ENCODE measurements at places on chromosomes 1 and 21.

DNA sequence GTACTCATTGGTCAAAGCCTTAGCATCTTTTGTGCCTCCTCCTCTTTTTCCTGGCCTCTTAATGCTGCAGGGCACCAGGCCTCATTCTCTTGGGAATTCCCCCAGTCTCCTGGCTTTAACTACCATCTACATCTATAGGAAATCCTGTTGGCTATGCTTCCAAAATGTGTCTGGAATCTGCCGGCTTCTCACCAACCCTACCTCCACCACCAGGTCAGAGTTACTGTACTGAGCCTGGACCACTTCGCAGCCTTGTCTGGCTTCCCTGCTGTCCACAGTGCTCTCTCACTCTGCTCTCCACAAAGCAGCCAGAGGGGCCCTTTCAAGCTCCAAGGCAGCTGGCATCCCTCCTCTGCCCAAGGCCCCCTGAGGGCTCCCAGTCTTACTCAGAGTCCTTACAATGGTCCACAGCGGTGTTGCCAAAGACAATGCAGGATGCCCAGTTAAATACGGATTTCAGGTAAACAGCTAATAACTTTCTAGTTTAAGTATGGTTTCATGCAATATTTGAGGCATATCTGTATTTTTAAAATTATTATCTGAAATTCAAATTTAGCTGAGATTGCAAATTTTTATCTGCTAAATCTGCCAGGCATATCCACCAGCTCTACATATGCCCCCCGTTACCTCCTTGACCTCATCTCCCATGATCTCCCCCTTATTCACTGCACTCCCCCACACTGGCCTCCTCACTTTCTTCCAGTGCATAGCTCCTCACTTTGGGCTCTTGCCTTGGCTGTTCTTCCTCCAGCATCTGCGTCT, 34.5 kb upstream of the FAM163A start:
- no peak for DNase-seq

DNA sequence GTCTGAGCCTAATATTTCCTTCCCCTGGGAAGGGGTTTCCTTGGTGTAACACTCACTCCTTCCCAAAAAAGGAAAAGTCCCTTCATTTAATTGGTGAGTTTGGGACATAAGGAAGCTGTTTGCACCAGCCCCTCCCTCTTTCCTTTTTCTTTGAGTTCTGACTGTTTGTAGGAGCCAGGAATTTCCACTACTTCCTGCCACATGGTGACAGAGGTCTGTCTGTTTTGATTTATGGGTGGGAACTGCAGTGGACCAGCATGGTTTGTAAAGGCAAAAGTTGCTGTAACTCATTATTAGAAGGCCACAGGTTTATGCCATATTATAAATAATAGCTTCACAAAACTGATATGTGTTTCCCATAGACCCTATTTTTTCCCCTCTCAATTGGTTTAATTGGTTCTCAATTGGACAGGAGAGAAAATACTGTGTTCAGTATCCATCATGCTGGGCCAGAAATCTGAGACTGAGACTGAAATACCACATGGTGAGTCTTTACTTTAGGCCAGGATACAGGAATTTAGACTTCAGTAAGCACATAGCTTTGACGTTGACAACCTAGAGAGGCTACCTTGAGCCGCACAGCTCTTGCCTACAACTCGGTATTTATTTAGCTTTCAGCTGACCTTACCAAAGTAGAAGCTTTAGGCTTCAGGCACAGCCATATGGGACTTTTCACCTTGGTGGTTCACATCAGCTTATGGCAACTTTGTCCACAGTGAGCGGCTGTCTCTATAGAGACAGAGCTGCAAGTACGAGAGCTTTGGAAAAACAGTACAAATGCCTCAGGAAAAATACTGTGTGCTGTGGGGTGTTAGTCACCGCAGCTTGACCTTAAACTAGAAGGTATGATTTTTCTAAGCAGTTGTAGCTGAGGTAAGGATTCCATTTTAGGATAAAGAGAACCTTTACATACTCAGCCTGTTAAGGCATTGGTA, 40.0 kb upstream of the RGS7 start:
- no peak for DNase-seq

GRCh38 chr1:97996880-97997279, 76.0 kb upstream of the DPYD start:
- no peak for DNase-seq

DNA sequence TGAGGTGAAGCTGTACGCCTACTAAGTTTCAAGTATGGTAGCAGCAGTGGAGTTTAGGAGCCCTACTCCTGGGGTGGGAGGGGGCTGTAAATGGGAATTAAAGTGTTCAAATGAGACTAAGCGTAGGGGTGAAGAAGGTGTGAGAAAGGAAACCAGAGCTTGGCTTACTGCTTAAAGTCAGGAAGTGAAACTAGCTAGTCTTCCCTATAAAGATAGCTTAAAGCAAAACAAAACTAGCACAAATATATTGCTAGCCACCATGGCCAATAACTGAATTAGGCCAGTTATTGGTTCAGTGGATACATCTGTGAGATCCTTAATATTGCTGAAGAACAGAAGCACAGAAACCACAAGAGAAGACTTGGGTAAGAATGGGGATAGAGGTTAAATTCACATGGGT, 492.2 kb upstream of the PKN2 start:
- DNase-seq = peak; percentile 11

DNA sequence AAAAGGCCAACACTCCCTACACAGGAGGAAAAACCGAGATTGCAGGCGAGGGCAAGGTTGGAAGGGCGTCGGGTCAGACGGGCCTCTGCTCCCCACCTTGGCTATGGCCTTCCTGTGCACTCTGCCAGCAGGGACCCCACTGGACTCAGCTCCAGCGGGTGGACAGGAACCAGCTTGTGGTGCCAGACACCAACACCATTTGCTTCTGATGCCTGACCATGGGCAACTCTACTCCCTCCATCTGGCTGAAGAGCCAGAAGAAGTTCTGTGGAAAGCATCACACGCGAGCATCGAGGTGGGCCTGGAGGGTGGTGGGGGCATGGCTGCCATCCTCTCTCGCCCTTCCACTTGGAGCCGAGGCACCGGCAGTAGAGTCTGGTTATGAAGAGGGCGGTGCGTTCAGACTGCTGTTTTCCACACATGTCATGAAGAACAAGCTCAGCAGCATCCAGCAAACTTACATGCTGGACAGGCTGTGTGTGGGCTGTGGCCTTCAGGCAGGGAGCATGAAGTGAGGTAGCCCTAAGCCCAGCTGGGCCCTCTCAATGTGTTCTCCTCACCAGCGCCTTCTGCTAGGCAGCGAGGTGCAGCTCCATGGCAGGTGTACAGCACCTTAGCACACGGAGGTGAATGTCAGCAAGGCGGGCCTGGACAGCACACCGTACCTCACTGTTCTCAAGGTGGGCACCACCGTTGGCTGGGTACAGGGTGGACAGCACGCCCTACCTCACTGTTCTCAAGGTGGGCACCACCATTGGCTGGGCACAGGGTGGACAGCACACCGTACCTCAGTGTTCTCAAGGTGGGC, 15.6 kb upstream of the ZNF669 start:
- DNase-seq = no peak

GRCh38 chr1:14111121-14111520, 411.1 kb downstream of the PRDM2 start:
- DNase-seq = no peak

DNA sequence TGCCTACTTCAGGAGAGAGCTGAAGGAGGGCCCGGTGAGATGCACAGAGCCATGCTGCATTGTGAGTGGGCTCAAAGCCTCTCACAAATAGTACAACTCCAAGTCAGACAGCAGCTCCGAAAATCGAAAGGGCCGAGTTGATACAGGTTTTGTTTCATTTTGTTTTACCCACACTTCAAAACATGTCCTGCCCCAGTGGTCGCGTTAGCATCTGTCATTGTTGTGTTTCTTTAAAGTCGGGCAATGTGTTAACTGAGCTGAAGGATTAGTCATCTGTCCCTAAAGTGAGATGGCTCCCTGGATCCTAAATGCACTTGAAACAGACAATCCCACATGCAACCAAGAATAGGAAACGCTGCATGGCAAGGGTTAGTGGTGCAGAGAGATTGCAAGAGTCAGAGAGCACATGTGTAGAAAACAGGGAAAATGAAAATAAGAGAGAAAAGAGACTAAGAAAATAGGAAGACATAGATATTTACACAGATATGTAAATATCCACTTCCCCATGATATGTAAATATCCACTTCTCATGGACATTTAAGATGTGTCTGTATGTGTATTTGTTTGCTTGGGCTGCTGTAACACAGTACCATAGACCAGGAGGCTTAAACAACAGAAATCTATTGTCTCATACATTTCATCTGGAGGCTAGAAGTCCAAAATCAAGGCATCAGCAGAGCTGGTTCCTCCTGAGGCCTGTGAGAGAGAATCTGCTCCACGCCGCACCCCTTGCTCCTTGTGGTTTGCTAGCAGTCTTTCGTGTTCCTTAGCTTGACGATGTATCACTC, 131.4 kb upstream of the RAB4A start:
- peak; percentile 38 for DNase-seq

GRCh38 chr1:236904892-236905741, 99.1 kb downstream of the MT1HL1 start:
- no peak for DNase-seq

GRCh38 chr1:221696027-221696426, 45.9 kb downstream of the DUSP10 start:
- no peak for DNase-seq

- DNase-seq = no peak
Measured at GRCh38 chr21:34302521-34302920, 61.3 kb upstream of the KCNE2 start.

DNA sequence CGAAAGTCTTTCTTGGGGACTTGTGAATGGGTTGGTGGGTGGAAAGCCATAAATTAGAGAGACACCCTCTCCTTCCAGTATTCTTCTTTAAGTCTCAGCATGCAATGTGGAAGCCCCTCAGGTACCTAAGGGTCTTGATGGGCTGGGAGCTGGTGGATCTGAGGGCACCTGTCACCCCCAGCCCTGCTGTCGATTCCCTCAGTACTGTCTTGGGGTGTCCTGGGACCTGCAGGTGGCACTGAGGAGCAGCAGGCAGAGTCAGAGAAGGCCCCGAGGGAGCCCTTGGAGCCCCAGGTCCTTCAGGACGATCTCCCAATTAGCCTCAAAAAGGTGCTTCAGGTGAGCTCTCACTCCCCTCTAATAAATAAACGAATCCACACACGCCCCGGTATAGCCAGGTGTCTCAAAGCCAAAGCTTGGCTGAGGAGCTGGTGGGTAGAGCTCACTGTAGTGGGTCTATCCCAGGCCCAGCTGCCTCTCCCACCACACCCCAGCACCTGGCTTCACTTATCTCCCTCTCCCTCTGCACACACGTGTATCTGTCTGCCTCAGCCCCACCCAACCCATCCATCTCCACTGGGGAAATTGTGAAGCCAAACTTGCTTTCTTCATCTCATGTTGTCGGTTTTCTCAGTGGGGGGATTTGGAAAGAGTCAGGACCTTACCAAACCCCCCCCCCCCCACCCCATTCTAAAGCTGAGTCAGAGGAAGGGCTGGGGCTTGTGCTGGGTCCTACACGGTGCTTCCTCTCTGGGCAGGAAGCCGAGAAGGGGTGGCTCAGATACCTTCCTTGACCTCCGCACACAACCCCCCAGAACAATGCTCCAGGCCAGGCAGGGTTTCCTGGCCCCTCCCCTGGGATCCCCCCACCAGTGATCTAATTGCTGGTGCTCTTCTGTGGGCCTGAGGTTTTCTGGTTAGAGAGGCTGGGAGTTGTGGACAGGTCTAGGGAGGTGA, 1.6 kb downstream of the ADAM15 start:
- DNase-seq = peak; percentile 62

- no peak for DNase-seq
Measured at GRCh38 chr1:223421676-223422075, 28.5 kb downstream of the CCDC185 start.

DNA sequence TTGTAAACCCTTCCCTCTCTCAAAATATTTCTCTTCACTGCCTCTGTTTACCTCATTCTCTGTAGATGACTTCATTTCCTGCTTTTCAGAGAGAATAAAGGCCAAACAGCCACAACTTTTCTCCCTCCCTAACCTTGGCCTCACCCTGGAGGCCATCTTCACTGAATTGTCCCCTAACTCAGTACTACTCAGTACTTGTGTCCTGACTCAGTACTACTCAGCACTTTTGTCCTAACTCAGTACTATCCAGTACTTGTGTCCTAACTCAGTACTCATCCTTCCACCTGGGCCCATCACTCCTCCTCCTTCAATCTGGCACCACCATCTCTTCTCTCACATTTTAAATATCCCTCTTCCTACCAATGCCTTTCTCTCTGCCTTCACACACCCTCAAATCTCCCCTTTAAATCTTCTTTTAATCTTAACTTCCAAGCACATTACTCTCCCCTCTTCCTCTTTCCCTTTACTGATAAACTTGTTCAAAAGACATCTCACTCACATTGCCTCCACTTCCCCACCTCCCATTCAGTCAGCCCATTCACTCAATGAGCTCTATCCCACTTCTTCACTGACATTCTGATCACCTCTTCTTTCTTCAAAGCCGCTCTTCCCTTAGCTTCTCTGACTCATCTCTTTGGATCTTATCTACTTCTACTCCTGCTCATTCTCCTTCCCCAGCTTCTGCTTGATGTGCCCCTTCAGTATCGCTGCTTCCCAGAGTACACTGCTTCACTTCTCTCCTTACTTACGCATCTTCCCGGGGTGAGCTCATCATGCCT, 121.4 kb downstream of the RNF220 start:
- DNase-seq = no peak

DNA sequence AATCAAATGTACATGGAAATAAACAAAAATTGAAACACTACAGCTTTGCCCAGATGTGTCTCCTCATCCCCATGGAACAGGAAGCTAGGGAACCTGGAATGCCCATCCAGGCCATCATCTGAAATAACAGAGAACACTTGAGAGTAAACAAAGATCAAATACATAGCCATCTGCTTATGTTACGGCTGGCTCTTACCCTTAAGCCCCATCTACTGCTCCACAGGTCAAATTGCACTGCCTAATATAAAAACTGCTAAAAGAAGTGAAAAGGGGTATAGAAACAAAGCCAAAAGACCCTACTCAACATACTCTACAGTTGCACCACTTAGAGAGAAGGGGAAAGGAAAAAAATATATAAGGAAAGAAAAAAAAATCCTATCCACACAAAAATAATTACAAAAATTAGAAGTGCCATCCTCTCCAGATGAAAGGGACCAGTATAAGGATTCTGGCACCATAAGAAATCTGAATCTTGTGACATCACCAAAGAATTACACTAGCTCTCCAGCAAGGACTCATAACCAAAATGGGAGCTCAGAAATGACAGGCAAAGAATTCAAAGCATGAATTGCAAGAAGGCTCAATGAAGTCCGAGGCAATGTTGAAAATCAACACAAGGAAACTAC, 26.9 kb downstream of the OR6Y1 start:
- no peak for DNase-seq

GRCh38 chr1:29757866-29758780, 521.8 kb downstream of the PTPRU start:
- no peak for DNase-seq

GRCh38 chr1:109818271-109818987, 54.7 kb upstream of the EPS8L3 start:
- DNase-seq = no peak
